ENCODE measurements at places on chromosomes 16 and 17. TPM values are rescaled to one million over a fixed set of nuclear protein-coding genes. Genes with fewer than 3 reads are reported as not detected.

Gene MRPS23
- 38.4 TPM for total RNA-seq

Gene NAT9
- total RNA-seq: 34.4 TPM

Gene ERI2
- total RNA-seq: 17.3 TPM

Gene CHST5
- 0.06 TPM for total RNA-seq

Gene CFAP97D1
- not detected for total RNA-seq

Gene ASPHD1
- total RNA-seq: not detected

Gene THOC6
- total RNA-seq: 58.4 TPM

Gene DNAAF1
- 0.25 TPM for total RNA-seq

Gene AXIN1
- total RNA-seq: 30.6 TPM

Gene CNOT1
- total RNA-seq: 283 TPM

Gene KRTAP2-1
- not detected for total RNA-seq

Gene SLC13A2
- not detected for total RNA-seq

Gene KRTAP4-3
- not detected for total RNA-seq

Gene KRT32
- not detected for total RNA-seq

Gene DDX52
- total RNA-seq: 27.7 TPM

Gene ALDH3A1
- not detected for total RNA-seq

Gene DPEP3
- total RNA-seq: 0.10 TPM

Gene RASD1
- total RNA-seq: 0.42 TPM

Gene NXPH3
- not detected for total RNA-seq

Gene COPRS
- total RNA-seq: 16.9 TPM

Gene ZFP90
- total RNA-seq: 36.0 TPM

Gene HBQ1
- not detected for total RNA-seq

Gene KCNJ12
- not detected for total RNA-seq

Gene EMC8
- total RNA-seq: 27.6 TPM

Gene KRT20
- not detected for total RNA-seq

Gene CEP131
- 13.6 TPM for total RNA-seq

Gene SCNN1B
- not detected for total RNA-seq

Gene PPY
- total RNA-seq: not detected

Gene NPIPB9
- 2.6 TPM for total RNA-seq

Gene SNAI3
- total RNA-seq: 24.2 TPM

Gene ZSCAN10
- total RNA-seq: 0.29 TPM

Gene ZC3H18
- total RNA-seq: 77.1 TPM

Gene CHST6
- total RNA-seq: not detected

Gene PRAC2
- total RNA-seq: not detected

Gene KRT31
- total RNA-seq: not detected

Gene C17orf113
- total RNA-seq: 0.04 TPM

Gene ENKD1
- 8.2 TPM for total RNA-seq

Gene C16orf54
- total RNA-seq: 88.3 TPM

Gene KCNAB3
- total RNA-seq: 12.4 TPM

Gene ANKFN1
- total RNA-seq: not detected

Gene GPR179
- total RNA-seq: not detected

Gene LITAFD
- total RNA-seq: not detected

Gene EFCAB3
- not detected for total RNA-seq

Gene TMIGD1
- not detected for total RNA-seq

Gene BCL7C
- 21.8 TPM for total RNA-seq

Gene ZG16
- not detected for total RNA-seq

Gene EPOP
- total RNA-seq: 7.5 TPM

Gene ALDOA
- 1,139 TPM for total RNA-seq

Gene CSH2
- not detected for total RNA-seq

Gene CLDN7
- not detected for total RNA-seq

Gene IL17C
- total RNA-seq: 0.20 TPM

Gene NACA2
- total RNA-seq: not detected

Gene SCNN1G
- not detected for total RNA-seq

Gene GRB7
- 0.69 TPM for total RNA-seq

Gene DPEP2
- total RNA-seq: 12.4 TPM

Gene NPIPA8
- 55.3 TPM for total RNA-seq

Gene KRT27
- not detected for total RNA-seq

Gene VAT1L
- total RNA-seq: not detected
